ENCODE measurements at places on chromosomes 4 and X.

- DNase-seq: no peak
Observed at GRCh38 chr4:85938062-85938461, 421.8 kb downstream of the MAPK10 start.

- DNase-seq: no peak
Observed at GRCh38 chr4:183348706-183349659, 26.8 kb upstream of the CLDN24 start.

- DNase-seq: no peak
Observed at GRCh38 chr4:48896845-48897244, 9.7 kb downstream of the OCIAD2 start.

- DNase-seq: no peak
Observed at GRCh38 chr4:105613306-105613705, 60.9 kb downstream of the ARHGEF38 start.

DNA sequence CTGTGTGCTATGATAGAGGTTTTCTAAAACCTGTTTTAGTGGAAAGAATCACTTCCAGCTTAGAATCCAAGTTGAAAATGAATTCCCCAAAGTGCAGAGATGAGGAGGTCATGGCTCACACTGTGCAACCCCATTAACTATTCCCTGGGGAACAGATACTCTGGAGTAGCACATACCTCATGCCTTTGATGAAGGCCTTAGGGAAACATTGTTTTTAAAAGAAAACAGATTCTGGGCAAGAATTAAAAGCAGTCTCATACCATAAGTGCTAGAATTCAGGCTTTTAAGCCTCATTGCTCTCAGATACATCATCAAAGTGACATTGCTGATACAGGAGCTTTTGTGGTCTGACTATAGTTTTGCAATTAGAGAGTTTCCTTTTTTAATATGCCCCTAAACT lies 115.1 kb downstream of the NDST4 start:
- DNase-seq: no peak

DNA sequence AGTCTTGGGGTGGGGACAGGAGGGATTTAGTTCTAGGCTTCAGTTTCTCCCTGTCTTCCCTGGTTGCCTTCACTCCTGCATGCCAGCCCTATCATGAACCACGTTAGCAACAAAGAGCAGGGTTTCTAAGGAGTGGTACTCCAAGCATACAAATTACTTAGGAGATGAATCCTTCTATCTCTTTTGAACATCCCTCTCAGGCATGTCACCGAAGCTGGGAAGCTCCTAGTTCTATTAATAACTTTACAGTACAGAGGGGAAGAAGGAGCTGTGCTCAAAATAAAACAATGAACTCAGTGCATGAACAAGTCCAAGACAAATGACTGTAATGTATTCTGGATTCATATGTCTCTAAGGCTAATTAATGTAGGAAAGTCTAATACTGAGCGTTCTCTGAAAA lies 450.6 kb upstream of the RASGEF1B start:
- no peak for DNase-seq

DNA sequence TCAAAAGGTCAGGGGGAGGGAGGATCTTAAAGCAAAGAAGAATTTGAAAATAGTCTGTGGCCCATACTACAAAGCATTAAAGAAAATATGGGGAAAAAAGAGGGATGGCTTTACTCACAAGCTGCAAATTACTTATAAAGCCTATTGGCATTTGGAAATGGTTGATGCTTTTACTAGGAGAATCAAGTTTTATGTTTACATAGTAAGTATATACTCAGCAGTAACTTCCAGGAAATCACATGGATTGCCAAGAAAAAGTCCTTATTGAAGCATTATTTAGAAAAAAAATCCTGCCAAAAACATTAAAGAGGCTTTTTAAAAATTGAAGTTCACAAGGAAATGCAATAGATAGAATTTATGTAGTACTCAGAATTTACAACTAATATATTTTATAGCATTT lies 8.4 kb upstream of the SH3RF1 start:
- no peak for DNase-seq

GRCh38 chr4:38647101-38647819 lies 16.7 kb upstream of the KLF3 start:
- DNase-seq: no peak

DNA sequence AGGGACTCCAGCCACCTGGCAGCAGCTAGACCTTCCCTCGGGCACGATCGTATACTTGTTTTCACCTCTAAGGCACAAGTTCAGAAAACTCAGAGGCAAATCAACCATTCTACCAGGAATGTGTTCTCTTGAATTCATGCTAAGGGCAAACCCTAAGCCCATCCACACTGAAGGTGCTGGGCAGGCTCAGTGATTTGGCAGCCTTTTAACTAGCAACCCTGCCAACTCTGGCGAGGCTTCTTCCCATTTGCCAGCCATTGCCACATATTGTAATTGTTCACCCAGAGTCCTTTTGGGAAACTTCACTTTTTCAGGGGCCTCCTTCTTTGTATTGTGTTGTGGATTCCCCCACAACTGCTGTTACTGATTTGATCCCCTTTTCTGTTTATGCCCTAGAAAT lies 298.6 kb upstream of the LDB2 start:
- no peak for DNase-seq

GRCh38 chr4:76895619-76896018 lies 2.3 kb downstream of the SOWAHB start:
- DNase-seq: no peak

- no peak for DNase-seq
Observed at GRCh38 chr4:126404549-126404948, 1089.8 kb downstream of the FAT4 start.

GRCh38 chr4:101806914-101807313 lies 16.4 kb downstream of the BANK1 start:
- no peak for DNase-seq

DNA sequence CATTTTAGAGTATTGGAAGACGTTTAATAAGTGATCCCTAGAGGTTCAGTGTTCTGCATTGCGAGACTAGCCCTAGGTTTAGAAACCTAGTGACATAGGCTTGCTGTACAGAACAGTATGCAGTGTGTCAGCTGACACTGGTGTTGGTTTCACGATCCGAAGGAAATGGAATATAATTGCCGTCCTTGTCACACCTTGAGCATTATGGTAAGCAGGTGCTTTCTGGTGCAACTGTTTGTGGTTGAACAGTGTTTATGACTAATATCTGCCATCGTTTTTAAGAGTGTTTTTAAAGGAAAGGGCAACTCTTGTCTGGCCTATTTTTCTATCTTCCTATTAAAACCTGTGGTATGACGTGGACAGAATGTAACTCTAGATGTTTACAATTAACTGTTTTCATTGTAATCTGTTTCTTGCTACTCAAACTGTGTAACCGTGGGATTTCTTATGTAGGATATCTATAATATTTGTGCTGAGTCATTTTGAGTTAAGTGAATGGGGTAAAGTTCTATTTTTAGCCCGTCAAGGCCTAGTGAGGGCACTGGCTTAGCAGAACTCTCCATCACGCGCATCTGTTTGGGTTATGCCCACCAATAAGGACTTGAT lies 53.8 kb upstream of the TBC1D14 start:
- DNase-seq: no peak

DNA sequence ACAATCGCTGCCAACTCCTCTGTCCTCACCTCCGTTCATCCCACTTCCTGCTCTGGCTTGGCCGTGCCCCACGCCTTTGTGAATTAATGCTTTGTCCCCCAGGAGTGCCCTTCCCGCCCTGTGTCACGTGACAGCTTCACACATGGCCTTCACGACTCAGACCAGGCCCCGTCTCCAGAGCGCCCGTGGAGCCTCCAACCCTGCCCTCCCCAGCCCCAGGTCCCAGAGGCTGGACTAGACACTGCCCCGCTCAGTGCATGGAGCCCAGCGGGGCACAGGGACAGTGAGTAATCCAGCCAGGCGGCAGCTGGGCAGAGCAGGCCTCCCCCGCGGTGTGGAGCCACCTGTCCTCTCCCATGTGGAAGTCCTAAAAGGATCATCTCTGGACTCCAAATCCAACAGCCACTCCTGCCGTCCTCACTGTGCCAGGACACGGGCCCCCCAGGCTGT lies 7.4 kb downstream of the ADRA2C start:
- no peak for DNase-seq

GRCh38 chr4:36280555-36280954 lies 861 bp upstream of the DTHD1 start:
- no peak for DNase-seq

DNA sequence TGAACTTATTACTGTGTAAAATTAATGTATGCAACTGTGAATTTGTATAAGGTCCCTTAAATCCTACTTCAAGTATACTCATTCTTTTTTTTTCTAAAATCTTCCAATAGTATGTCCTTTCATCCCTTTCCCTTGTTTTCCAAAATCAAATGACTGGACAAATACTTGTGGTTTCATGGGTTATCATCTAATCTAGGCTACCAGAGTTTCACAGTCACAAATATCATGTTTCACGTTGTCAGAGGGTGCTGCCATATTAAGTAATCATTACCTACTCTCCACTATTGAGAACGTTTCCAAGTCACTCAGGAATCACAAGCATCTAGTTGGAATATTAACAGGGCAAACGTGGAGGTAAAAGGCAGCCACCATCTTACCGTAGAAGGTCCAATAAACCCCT lies 1235.0 kb upstream of the TENM3 start:
- no peak for DNase-seq

DNA sequence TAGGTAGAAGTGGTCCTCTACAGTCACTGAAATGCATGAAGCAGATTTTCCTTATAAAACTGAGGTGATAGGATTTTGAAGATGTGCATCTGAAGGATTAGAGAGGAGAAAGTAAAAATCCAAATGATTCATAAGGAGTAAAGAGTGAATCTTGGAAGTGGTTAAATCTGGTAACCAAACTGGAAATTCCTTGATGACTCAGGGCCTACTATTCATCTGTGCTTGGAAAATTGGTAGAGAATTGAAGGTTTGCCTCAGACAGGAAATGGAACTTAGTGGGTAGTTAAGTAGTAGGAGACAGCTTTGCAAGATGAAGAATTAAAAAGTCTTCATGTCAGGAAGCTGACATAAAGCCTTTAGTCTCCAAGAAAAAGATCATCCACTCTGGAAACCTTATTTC lies 368.9 kb upstream of the CTSO start:
- DNase-seq: no peak

GRCh38 chr4:2923141-2923551 lies 40.1 kb downstream of the NOP14 start:
- DNase-seq: no peak

DNA sequence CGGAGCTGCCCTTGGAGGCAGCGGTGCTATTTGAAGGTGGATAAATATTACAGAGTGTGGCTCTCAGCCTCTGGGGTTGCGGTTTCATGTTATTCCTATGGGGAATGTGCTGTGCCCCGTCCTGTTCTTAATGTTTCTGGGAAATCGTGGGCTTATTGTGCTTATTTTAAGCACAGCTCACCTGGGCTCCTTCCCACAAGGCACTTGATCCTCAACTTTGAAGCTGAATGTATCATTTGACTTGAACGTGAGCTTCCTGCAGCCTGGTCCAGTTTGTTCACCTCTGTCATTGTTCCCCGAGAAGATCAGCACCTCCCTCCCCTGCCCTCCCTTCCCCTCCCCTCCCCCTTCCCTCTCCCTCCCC lies 3.9 kb downstream of the SORCS2 start:
- DNase-seq: no peak

- DNase-seq: no peak
Observed at GRCh38 chr4:7186516-7187167, 5.7 kb upstream of the SORCS2 start.

DNA sequence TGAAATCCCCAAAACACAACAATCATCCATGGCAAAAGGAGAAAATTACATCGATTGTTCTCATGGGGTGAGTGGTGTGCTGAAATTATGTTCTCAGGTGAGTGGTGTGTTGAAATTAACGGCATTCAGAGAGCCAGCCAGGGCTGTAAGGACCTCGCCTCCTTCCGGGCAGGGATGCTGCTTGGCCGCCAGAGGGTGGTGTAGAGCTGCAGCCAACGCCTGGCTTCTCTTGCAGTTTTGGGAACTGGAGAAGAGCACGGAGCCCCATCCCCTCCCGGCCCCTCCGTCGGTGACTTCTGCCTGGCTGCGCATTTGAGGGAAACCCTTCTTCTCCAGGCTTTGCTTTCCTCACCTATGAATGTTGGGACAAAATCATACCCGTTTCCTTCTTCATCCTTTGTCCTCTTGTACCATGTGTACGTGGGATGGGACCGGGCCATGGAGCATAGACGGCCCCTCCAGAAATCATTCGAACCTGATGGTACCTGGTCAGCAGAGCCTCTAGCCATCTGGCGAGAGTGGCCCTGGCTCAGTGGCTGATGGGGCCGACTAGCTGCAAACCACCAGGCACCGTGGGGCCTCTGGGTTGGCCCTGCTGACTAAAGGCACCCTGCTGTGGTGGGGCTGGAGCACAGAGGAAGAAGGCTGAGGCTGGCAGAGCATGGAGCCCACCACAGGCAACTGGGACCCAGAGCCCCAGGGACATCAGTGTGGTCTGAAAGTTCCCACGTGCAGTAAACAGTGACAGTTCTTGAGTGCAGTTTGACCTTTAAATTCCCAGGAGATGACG lies 28.4 kb downstream of the TRMT44 start:
- DNase-seq: peak; percentile 23
